Left renal pelvis (tissue), 4 donors: ENCODE measurements at places on chromosomes 16 and 17. TPM values are rescaled to one million over a fixed set of nuclear protein-coding genes. Genes with fewer than 3 reads are reported as not detected.
A peak's percentile ranks its signal among the peaks of the same experiment; 100 is the strongest.

DNA sequence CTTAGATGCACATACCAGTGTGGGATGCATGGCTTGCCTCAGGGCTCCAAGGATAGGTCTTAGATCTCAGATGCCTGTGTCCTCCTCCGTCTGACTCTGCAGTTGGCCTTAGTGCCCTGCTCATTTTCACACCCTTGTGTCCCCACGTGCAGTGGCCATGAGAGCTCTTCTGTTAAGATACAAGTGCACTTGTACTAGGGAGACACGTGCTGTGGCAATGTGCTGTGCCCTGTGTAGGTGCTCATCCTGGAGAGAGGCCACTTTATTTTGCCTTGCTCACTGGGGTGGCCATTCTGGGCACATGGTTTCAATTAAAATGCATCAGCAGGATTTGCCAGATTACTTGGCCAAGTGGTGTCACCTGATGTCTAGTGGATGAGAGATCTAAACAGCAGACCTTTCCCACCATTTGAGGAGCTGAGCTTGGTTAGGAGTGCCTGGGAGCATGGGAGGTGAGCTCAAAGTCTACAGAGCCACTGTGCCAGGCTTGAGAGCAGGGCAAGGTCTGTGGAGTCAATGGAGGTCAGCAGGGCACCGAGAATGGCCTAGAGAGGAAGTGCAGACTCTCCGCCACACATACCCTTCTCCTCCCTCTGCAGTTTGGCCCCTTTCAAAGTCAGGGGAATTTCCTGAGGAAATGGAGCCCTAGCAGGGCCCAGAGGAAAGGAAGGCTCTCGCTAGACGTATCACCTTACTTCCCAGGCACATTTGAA is 25.2 kb upstream of the SMPD3 start:
- no peak for DNase-seq

GRCh38 chr17:17772231-17772630 is 64.6 kb downstream of the SREBF1 start:
- DNase-seq = no peak

DNA sequence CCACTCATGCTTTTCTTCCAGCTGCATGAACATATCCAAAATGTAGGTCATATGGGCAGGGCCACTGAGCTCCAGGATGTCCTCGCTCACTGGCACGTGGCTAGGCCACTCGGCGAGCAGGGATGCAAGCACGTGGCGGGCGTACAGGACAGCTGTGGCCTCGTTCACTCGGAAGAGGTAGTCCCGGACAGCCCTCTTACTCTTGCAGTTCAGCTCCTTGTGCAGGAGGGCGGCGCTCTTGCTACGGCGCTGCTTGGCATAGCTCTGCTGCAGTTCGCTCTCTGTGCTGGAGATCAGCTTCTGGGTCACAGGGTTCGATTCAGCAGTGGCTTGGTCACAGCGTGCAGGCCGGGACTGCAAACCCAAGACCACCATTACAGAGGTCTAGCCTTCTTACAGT is 53.1 kb upstream of the ATP2A3 start:
- DNase-seq = no peak

DNA sequence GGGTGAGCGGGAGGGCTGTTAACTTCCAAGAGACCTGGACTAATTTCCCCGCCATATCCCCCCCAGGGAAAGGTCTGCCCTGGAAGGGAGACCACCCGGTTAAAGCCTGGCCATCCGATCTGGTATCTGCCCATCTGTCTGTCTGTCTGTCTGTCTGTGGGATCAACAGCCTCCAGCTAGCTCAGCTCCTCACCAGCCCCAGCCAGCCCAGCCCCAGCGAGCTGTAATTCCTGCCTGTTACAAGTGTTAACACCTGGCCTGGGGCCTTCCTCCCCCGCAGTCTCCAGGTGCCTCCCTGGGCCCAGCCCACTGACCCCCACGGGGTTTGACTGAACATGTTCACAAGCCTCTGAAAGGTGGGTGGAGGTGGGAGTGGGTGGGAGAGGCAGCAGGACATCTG is 4.0 kb downstream of the WNT3 start:
- no peak for DNase-seq

DNA sequence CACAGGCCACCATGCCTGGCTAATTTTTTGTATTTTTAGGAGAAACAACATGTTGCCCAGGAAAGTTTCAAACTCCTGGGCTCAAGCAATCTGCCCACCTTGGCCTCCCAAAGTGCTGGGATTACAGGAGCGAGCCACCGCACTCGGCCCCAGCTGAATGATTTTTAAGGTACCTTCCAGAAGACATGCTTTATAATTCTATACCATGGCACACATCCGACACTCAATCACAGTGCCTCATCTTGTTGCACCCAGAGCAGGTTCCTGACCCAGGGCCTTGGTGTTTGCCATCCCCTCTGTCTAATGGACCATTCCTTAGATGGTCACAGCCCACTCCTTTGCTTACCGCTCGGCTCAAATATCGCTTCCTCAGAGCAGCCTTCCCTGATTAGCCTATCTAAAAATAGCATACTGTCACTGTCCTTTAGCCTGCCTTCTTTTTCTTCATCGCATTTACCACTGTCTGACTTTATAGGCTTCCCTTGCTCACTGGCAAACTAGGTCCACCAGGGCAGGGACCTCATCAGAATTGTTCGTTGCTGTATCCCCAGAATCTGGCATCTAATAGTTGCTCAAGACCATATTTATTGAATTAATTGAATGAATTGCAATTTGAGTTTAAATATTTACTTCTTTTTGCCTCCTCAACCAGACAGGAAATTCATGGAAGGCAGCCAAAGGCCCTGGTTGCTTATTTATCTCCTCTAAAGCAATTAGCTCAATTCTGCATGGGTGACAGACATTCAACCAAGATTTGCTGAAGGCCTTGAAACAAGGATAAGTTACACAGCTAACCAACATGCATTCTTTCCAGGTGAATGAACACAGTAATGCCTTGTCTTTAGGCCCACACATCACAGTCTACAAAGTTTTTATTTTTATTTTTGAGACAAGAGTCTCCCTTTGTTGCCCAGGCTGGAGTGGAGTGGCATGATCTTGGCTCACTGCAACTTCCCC is 6.3 kb upstream of the TENT4B start:
- DNase-seq = no peak

DNA sequence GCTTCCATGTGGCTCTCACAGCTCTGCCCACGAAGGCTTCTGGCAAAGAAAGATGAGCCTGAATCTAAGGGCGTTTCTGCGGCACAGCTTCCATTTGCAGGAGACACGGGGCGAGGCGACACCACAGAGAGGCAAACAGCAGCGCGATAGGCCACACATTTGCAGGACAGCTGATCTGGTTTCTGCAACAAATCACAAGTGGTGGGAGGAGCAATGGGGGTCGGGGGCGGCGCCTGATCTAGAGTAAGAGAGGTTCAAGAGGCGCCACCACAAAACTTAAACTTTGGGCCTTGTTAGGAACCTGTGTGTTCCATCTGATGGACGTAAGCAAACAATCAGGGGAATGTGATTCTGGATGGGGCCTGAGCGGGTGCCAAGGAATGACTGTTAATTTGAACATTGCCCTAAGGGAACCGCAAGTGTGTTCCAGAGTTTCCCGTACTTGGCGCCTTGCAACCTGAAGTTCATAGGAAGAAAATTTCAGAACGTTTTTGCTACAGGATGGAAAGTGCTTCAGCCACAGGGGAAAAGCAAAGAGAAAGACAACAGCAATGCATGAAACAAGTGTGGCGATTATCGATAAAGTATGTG is 18.9 kb upstream of the ENPP7 start:
- no peak for DNase-seq

DNA sequence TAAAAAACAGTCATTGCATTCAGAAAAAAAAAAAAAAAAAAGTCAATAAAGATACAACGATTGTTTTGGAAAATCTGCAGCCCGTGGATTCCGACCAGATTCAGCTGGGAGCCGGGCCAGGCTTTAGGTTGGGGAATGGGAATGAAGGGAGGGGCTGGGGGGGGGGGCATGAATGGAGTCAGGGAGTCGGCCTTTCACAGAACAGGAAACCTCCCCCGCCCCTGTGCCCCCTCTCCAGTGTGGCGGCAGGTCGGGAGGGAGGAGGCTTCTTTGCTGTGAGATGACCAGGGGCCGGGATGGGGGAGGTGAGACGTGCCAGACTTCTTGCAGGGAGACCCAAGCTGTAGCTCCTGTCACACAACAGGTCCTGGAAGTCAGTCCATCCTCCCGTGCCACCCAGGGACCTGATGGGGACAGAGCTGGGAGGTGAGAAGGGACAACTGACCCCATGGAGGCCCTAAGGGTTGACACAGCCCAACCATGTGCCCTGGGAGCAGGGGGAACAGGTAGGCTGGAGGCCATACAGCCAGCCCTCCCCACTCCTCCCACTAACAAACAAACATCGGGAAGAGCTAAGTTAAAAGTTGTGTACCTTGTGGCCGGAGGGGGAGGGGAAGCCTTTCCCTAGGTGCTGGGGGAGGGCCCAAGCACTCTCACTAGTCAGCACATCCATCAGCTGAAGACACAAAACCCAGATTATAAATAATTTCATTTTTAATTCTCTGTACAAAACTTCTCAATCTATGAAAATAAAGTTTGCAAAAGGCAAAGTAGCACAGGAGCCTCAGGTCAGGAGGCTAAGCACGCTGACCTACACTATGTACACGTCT is 25.2 kb downstream of the SREBF1 start:
- no peak for DNase-seq

DNA sequence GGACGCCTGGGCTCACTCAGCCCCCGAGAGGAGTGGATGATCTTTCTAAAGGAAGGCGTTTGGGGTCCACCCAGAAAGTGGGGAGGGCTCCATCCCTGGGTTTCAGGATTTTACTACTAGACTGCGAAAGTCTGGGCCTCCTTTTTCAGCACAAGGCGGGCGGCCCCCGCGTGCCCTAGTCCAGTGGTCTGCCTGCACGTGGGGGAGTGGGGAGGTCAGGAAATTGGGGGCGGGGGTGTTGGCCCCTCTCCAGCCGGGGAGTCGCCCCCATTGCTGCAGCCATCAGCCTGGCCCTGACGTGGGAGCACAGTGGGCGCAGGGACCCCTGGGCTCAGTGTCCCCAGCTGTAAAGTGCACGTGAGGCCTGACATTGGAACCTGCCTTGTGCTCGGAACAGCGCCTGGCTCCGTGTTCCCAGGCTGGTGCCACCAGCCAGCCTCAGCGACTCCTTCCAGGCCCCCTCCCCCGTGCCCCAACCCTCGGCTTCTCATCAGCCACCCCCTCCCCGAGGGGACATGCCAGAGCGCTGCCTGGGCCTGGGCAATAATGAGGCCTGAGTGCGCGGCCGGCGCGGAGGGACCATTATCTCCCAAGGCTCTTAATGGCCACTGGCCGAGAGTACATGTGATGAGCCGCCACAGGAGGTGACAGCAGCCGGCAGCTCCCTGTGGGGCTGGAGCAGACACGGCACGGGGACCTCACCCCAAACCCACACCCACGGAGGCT is 2.4 kb upstream of the C1QTNF8 start:
- no peak for DNase-seq

DNA sequence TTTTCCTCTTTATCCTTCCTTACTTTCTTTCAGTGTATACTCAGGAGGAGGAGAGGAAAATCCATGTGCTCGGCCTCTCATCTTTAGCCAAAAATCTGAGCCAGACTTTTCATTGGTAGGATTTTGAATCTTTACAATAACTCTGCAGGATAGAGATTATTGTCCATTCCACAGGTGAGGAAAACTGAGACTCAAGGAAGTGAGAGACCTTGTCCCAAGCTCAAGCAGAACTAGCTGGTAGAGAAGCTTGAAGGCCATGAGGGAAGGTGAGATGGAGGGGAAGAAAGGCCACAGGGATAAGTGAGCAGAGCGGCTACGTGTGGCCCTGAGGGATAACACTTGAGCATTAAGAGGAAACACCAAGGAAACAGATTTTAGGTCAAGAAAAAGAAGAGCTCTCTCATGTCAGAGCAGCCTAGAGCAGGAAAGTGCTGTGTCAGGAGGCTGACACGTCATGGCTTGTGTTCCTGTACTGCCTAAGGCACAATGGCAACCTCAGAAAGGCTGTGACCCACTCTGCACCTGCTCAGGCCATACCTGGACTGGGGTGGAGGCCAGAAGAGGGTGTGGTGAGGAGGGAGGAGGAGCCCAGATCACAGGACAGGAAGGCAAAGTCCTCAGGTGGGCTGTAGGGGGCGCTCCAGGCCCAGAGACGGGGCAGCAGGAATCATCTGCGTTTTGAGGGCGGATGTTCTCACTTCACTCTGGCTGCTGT is 11.9 kb downstream of the MT4 start:
- peak; percentile 6 for DNase-seq

Gene DPEP2
- polyA plus RNA-seq = 0.54 TPM
